CD4-positive, alpha-beta T cell treated with Interleukin-6 for 4 hours (primary cell): ENCODE measurements at places on chromosomes 6 and 20.

DNA sequence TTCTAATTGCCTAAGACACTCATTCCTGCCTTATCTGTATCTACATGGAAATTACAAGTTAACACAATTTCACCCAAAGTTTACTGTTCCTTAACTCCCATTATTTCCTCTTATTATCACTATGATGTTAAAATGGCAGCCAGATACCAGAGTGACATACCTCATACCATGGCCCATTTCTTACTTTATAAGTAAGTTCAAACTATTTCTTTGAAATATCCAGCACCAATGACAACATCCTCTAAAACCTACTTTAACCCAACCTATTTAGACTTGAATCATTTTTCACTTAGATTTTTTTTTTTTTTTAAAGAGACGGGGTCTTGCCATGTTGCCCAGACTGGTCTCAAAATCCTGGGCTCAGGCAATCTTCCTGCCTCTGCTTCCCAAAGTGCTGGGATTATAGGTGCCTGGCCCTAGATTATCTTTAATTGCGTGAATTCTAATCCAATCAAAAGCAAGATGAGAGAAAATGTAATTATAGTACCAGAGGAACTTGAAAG is 10.0 kb downstream of the REV3L start:
- DNase-seq: no peak

GRCh38 chr6:170081556-170081955 is 209.3 kb downstream of the DLL1 start:
- DNase-seq: no peak

- DNase-seq: no peak
These were observed 140.0 kb upstream of the RNF217 start for GRCh38 chr6:124822204-124822613.

GRCh38 chr6:72709431-72709830 is 87.6 kb downstream of the KCNQ5 start:
- no peak for DNase-seq

DNA sequence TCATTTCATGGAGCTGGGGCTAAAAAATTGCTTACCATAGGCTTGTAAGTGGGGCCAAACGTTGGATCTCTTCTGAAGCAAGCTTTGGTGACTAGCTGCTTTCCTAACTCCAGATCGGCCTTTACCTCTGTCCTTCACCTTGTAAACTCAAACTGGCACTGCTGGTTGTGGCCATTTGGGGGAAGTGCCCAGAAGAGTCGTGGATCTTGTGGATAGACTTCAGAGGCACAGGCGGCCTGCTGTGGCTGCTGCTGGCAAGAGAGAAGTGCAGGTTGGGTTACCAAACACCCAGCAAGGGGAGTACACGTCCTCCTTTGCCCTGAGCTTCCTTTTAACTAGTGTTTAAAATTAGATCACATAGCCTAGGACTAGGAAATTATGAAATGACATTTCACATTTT is 36.8 kb upstream of the KLHL31 start:
- no peak for DNase-seq
